SK-N-SH treated with all-trans-retinoic acid at 6 μM for 48 hours (cell line): ENCODE measurements at places on chromosomes 6 and 20.

DNA sequence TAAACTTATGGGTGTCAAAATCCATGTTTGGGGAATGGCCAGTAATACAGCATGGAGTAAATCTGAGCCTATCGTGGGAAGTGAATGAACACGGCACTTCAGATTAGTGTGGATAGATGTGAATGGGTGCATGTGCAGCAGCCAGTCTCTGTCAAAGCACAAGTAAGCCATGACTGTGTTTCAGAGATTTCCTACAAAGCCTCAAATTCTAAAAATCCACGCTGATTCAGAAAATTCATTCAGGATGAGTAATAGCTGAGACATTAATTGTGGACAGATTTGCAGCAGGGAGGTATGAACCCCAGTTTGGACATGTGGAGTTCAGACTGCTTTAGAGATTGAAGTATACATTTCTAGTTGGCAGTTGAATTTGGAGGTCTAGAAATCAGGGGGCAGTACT lies 115.1 kb downstream of the QKI start:
- ATAC-seq: peak; percentile 87

DNA sequence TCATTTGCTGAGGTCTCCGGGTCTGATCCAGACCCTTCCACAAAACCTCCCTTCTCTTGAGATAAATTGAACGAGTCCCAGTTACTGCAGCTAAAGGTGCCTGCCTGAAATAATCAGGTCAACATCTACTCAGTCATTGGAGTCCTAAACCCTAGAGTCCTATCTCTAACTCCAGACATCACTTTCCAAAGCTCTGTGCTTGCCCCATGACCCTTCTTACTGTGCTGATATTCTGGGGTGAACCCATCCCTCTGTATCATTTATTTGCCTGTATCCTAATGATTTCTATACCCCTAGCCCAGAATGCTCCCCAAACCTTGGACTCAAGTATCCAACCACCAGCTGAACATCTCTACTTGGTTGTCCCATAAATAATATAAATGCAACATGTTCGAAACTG lies 35.7 kb downstream of the CD83 start:
- ATAC-seq: no peak

DNA sequence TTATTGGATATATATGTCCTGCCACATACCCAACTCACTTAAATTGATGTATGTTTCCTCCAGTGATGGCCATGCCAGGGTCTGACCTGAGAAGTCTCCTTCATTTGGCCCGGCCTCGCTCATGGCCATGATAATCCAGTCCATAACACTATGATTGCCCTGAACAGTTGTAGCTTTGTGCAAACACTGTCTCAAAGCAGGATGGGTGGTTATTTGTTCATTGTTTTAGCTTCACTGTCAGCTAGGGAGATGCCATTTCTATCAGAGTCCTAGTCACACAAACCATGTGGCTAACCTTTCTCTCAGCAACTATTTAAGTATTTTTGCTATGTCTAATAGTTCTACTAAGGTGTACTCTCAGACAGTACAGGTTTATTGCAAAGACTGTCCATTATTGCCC lies 47.6 kb upstream of the ZNF337 start:
- no peak for ATAC-seq

DNA sequence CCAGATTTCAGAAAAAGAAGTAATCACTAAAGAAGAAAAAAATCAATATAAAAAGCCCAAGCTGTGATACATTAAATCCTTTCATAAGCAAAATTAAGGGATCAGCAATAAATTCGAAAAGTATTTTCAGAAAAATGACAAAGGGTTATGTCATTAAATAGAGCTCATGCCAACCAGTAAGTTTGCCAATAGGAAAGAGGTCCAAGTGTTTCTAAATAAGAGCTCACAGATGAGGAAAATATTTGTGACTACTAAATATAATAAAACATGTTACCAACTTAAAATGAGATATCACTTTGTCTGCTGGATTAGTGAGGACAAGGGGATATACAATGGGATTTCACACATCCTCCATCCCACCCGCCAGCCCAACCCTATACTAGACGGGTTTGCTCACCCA lies 140.3 kb upstream of the EYA4 start:
- ATAC-seq: no peak

GRCh38 chr6:23790756-23791155 lies 335.3 kb upstream of the NRSN1 start:
- ATAC-seq: no peak

GRCh38 chr20:50344232-50345071 lies 153.8 kb downstream of the CEBPB start:
- ATAC-seq: no peak

GRCh38 chr6:117653949-117654348 lies 21.3 kb upstream of the NUS1 start:
- ATAC-seq: no peak

DNA sequence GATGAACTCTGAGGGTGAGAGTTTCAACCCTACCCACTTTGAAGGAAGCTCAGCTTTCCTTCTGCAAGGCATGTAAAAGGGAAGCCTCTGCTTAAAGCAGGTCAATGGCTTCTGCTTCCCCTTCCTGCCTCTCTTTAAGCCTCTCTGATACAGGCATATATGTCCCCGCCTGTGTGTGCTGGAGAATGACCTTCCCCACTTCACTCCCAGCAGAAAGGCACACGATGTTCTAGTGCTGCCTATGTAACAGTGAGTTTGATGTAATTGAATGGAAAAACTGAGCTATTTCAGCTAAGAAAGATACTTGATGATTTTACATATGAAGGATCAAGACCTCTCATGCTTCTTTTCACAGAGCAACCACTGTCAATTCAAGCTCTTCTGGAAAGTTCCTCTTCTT lies 632.2 kb downstream of the HACE1 start:
- ATAC-seq: no peak

DNA sequence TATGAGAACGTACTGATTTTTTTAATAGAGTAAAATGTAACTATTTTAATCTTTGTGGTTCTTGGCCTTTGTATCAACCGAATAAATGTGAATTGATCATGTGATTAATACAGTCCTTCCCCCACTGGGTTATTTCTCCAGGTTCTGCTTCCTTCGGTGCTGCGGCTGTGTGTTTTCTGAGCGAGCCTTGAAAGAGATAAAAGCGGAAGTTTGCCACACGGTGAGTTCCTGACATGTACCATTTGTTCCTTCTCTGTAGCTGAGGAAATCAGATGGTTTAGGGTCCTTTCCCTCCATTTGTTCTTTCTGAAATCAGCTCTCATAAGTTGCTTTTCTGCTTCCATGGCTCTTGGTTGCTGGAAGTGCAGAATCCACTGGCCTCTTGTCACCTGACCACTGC lies 15.5 kb downstream of the RTF2 start:
- no peak for ATAC-seq

GRCh38 chr6:56770011-56770520 lies 127.4 kb upstream of the DST start:
- ATAC-seq: no peak

- ATAC-seq: no peak
Observed at GRCh38 chr20:41175727-41176330, 38.5 kb downstream of the PLCG1 start.

- ATAC-seq: no peak
Observed at GRCh38 chr20:15058841-15059240, 721.4 kb upstream of the FLRT3 start.

GRCh38 chr20:5122873-5123260 lies 3.1 kb upstream of the PCNA start:
- ATAC-seq: no peak

- no peak for ATAC-seq
Observed at GRCh38 chr20:58235010-58235409, 6.6 kb upstream of the ANKRD60 start.

- ATAC-seq: no peak
Observed at GRCh38 chr6:128597004-128597403, 76.6 kb upstream of the PTPRK start.

DNA sequence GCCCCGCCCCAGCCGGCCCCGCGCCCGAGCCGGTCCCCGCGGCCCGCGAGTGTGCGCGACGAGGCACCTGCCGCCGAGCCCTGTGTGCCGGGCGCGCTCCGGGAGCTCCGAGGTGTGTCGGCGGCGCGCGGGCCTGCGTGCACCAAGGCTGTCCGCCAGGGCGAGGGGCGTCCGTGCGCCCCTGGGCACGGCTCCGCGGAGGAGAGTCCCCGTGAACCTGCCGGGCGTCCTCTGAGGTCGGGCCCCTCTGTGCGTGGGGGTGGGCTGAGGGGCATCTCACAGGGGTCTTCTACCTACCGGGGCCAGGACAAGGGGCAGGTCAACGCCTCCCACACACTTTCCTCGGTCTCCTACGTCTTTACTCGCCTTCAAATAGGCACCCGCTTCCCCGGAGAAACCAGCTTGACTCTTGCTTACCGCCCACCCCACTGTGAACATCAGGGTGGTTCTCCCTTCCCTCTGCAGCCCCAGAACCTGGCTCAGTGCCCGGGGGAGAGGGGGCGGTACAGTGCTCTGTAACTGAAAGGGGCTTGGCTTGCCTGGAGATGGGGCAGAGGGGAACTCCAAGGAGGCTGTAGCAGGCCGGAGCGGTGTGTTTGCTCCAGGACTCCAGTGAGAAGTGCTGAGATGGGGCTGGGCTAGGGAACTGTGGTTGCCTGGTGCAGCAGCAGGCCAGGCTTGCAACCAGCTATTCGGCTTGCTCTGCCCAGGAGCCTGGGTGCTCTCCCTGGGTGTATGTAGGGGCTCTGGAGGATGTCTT lies at the start of gene SAMD10:
TSS of gene SAMD10 (minus strand) at position 86 of the 760 bp plus-strand sequence. CDS start 175 bp downstream, outside the sequence.
- ATAC-seq: peak; percentile 51

DNA sequence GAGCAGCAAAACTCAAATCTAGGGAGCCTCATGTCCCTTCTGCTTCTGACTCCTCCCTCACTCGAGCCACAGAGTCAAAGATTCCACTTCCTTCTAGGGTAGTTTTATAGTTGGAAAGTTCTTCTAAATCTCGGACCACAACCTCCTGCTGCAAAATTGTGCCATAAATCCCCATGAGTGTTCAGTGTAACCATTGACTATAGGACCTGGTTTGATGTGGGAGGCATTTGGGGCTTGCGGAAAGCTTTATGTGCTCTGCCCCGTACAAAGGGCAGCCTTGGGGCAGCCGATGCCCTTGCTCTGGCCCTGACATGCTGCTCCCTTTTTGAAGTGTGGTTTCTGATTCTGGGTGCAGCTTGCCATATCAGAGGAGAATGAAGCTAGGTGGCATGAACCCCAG lies 43.6 kb upstream of the IER3 start:
- no peak for ATAC-seq

GRCh38 chr6:56595490-56596122 lies 47.1 kb downstream of the DST start:
- peak; percentile 55 for ATAC-seq

DNA sequence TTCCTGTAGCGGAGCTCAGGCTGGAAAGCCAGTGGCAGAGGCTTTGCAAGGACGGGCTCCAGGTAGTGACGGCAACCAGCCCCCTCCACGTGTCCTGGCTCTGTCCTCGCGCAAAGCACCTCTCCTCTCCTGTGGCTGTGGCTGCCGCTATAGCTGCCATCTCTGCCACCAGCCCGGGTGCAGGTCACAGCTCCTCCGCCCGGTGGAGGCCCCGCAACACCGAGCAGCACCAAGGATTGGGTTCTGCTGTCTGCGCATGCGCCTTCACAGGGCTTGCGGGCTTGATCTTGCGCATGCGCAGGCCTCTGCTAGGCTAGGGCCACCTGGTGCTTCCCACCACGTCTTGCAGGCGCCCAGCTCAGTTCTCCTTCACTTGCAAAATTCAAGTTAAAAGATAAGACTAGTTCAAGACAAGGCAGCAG lies 625.4 kb downstream of the QKI start:
- ATAC-seq: no peak

GRCh38 chr6:141677598-141678211 lies 455.0 kb upstream of the GJE1 start:
- ATAC-seq: peak; percentile 80

- no peak for ATAC-seq
Observed at GRCh38 chr6:62429781-62430180, 143.8 kb upstream of the KHDRBS2 start.

GRCh38 chr6:105838171-105838570 lies 248.0 kb upstream of the PRDM1 start:
- no peak for ATAC-seq

DNA sequence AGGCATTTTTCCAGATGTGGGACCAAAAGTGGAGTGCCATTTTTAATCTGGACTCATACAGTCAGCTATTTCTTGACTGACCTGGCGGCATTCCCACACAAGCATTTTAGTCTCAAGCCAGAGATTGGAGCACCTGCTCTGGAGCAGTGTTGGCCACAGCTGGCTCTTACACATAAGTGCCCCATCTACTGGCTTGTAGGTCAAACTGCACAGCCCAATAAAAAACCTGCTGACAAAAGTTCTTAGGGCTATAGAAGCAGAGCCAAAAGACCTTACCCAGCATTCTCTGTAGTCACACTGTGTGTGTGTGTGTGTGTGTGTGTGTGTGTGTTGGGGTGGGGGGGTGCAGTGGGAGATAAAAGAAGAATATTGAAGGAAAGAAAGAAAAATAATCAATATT lies 38.6 kb upstream of the SENP6 start:
- peak; percentile 83 for ATAC-seq
